ENCODE measurements at places on chromosomes 13 and 19.
A peak's percentile ranks its signal among the peaks of the same experiment; 100 is the strongest.

- DNase-seq, result no peak
Measured at GRCh38 chr13:39364947-39365468, 238.0 kb downstream of the LHFPL6 start.

- DNase-seq, result no peak
Measured at GRCh38 chr13:22219709-22220108, 548.8 kb downstream of the FGF9 start.

DNA sequence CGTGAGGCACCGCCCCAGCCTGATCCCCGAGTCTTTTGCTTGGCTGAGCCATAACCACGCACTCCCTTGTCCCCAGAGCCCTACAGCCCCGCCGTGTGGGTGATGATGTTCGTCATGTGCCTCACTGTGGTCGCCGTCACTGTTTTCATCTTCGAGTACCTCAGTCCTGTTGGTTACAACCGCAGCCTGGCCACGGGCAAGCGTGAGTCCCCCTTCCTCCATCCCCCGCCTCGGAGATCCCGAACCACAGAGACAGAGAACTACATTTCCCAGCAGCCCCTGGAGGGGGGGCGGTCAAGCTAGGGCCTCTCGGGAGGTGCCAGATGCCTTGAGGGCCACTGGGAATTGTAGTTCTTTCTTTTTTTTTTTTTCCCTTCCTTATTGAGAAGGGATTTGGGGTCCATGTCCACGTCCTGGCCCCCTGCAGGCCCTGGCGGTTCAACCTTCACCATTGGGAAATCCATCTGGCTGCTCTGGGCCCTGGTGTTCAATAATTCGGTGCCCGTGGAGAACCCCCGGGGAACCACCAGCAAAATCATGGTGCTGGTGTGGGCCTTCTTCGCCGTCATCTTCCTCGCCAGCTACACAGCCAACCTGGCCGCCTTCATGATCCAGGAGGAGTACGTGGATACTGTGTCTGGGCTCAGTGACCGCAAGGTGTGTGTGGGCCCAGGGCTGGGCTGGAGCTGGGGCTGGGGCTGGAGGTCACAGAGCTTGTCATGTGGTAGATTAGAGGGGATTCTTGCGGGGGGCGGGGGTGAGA is 25.9 kb downstream of the GRIN2D start:
- peak; percentile 66 for DNase-seq

- DNase-seq, result no peak
Measured at GRCh38 chr13:31394506-31394905, 194.7 kb downstream of the B3GLCT start.

DNA sequence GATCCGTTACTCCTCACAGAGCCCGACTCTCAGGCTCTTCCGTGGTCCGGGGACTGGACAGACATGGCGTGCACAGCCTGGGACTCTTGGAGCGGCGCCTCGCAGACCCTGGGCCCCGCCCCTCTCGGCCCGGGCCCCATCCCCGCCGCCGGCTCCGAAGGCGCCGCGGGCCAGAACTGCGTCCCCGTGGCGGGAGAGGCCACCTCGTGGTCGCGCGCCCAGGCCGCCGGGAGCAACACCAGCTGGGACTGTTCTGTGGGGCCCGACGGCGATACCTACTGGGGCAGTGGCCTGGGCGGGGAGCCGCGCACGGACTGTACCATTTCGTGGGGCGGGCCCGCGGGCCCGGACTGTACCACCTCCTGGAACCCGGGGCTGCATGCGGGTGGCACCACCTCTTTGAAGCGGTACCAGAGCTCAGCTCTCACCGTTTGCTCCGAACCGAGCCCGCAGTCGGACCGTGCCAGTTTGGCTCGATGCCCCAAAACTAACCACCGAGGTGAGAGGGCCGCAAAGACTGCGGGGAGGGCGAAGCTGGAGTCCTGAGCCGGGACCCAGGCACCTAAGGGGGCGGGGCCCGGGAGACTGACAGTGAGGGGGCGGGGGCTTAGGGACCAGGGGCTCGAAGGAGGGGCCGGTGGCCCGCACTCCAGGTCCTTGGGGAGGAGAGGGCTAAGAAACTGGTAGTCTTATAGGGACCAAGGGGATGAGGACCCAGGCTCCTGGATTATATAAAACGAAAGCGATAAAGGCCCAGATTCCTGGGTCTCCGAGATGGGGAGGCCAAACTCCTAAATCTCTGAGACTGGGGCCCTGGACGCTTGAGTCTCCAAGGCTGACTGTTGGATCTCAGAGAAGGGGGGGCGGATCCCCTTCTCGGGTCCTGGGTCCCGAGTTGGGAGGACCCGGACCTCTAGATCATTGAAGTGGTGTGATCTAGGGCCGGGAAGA is 2.0 kb downstream of the ETV2 start:
- DNase-seq, result peak; percentile 87

DNA sequence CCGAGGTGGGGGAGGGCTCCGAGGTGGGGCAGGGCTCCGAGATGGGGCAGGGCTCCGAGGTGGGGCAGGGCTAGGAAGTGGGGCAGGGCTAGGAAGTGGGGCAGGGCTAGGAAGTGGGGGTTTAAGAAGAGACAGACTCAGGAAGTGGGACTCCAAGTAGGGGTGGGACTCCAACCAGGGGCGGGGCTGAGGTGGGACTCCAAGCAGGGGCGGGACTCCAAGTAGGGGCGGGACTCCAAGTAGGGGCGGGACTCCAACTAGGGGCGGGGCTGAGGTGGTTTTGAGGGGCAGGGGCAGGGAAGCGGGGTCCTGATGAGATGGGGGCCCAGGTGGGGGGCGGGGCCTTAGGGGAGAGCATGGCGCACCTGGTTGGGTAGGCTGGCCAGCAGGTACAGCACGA is 13.6 kb downstream of the CFD start:
- peak; percentile 61 for DNase-seq

GRCh38 chr13:33134213-33134612 is 118.0 kb downstream of the KL start:
- DNase-seq, result no peak

GRCh38 chr13:44385847-44386246 is 12.2 kb downstream of the SERP2 start:
- no peak for DNase-seq

DNA sequence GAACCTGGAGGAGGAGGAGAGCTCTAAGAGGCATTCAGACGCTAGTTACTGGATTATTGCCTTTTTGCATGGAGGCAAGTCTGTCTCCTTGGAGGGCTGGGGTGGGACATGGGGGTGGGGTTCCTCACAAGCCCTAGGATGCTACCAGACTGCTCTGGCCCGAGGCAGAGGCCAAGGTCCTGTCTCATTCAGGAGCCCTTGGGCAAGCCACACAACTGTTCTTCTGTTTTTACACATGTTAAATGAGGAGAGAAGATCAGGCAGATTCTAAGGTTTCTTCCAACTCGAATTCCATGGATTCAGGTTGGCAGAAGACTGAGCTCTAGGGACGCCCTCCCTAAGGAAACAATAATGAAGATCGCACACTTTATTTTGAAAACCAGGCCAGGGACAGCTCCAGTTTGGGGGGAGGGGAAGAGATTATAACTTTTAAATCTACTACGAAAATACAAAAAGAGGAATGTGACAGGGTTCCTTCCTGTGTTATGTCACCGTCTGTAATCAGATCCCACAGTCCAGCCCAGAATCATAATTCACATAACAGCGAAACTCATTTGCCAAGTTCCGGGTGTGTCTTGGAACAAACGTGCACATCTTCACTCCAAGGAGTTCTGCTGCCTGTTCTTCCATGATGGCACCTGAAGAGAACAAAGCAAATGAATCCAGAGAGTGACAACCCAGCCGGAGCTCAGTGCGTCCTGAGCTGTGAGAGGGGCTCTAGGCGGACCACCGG is 25.2 kb downstream of the IL17D start:
- peak; percentile 66 for DNase-seq
